Ovary (tissue), 10 donors: ENCODE measurements at places on chromosomes 3 and 15. TPM values are rescaled to one million over a fixed set of nuclear protein-coding genes. Genes with fewer than 3 reads are reported as not detected.

AADAC gene
- 0.21 TPM for polyA plus RNA-seq

CYP1A2 gene
- polyA plus RNA-seq = not detected

SMCO1 gene
- not detected for polyA plus RNA-seq

PIF1 gene
- polyA plus RNA-seq = 0.99 TPM

BNC1 gene
- polyA plus RNA-seq = 0.95 TPM

RBM5 gene
- 123 TPM for polyA plus RNA-seq

LHFPL4 gene
- not detected for polyA plus RNA-seq

- no peak for DNase-seq
Observed at GRCh38 chr3:113070681-113071113, 79.9 kb downstream of the GTPBP8 start.

DNA sequence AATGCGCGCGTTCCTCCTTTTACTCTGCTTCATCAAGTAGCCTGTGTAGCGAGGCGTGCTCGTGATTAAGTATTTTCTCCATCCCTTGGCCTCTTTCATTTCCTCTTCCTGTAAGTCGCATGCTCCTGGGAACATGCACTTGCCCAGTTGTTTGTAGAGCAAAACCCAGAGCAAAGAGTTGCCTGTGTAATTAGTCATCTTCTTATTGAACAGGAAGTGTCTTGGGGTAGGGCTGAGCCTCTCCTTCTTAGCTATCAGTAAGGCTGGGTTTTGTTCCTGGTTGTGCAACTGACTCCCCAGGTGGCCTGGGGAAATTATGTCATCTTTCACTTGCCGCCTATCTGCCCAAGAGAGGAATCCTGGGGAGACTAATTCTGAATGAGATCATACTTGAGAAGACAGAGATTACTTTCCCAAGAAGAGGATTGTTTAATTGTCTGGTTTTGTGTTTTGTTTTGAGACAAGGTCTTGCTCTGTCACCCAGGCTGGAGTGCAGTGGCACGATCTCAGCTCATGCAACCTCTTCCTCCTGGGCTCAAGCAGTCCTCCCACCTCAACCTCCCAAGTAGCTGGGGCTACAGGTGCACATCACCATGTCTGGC is 14.9 kb downstream of the LIPH start:
- DNase-seq = no peak

GRCh38 chr3:138914870-138915502 is 32.0 kb downstream of the FOXL2 start:
- DNase-seq = no peak

DNA sequence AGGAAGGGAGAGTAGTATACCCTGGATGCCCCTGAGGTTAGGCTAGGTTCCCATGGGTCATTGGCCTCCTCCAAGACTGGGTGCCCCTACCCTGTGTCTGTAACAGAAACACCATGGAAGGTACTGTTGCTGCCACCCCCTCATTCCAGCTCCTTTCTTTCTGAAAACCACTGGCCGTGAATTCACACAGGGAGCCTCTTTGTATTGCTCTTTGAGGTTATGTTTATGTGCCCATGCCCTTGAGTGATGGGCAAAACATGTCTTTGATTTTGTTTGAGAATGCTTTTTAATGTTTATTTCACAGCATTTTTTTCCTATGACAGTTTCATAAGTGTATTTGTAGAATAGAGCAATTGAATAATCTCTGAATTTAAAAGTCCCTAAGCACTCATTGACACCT is 79.7 kb downstream of the RARB start:
- no peak for DNase-seq

GRCh38 chr3:156148946-156149381 is 28.6 kb downstream of the KCNAB1 start:
- DNase-seq = no peak

GRCh38 chr15:25508369-25509002 is 69.7 kb upstream of the UBE3A start:
- DNase-seq = no peak

- no peak for DNase-seq
Observed at GRCh38 chr15:80630981-80631380, 64.1 kb upstream of the ABHD17C start.

- no peak for DNase-seq
Observed at GRCh38 chr3:128727485-128727884, 1.5 kb downstream of the RAB7A start.

- no peak for DNase-seq
Observed at GRCh38 chr3:46456118-46456517, 8.6 kb downstream of the LTF start.

- no peak for DNase-seq
Observed at GRCh38 chr3:178257491-178257890, 278.7 kb upstream of the KCNMB2 start.

DNA sequence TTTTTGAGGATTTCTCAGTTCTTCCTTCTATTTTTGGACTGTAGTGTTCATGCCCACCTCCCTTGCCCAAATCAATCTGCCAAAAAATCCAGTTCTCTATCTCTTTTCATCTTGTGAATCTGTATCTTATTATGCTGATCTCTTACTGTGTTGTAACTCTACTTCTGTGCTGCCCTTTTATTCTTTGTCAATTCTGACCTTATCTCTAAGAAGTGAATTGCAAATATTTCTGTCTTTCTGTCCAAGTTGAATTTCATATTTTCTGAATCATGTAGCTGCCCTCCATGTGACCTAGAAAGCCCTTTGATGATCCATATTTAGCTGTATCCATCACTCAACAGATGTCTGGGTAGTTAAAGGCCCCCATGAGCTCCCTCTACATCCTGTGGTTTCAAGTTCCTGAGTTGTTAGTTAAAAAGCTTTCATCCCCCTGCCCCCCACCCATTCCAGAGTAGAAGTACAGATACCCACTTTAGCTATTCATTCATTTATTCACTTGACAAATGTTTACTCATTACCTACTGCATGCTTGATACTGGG is 33.6 kb upstream of the ETV5 start:
- DNase-seq = no peak

- DNase-seq = no peak
Observed at GRCh38 chr3:115099134-115099985, 47.7 kb downstream of the ZBTB20 start.

DNA sequence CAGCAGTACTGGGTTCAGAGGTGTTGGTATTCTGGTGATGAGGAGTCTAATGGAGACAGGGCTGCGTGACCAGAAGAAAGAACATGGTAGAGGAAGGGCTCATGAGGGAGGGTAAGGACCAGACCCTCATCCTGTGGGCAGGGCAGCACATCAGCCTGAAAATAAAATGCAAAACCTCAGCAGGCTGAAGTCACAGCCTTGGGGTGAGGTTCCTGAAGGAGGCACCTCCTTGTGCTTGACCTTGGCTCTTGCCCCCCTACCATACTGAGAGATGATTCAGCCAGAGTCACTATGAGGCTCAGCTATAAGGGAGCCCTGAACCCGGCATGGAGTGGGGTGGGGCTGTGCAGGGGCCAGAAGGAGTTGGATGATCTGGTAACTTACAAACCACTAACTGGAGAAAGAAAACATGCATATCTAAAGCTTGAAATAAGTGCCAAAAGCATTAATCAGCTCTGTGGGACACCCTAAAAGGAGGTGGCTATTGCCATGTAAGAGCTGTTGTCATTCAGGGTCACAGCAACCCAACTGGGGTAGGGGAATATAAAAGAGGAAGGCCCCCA is 60.2 kb downstream of the CORO2B start:
- no peak for DNase-seq

GRCh38 chr3:163328680-163329079 is 1749.6 kb downstream of the SI start:
- no peak for DNase-seq

DNA sequence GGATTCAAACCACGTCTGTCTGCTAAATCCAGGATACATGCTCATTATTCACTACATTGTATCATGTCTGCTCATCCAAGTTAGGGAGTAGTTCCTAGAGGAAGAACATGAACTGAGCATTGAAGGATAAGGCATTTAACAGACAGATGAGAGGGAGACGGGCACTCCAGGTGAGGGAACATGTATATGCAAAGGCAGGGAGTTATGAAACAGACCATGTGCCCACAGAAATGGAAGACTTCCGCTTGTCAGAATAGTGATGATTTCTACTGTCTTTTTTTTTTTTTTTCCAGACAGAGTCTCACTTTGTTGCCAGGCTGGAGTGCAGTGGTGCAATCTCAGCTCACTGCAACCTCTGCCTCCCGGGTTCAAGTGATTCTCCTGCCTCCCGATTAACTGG is 5.0 kb upstream of the NDUFAF1 start:
- no peak for DNase-seq

- DNase-seq = no peak
Observed at GRCh38 chr15:66673410-66674322, 28.4 kb upstream of the SMAD6 start.

- DNase-seq = no peak
Observed at GRCh38 chr3:149958171-149958796, 12.4 kb downstream of the PFN2 start.

GRCh38 chr15:78060232-78060631 is 17.3 kb downstream of the TBC1D2B start:
- DNase-seq = no peak

- DNase-seq = no peak
Observed at GRCh38 chr15:55859681-55860080, 116.7 kb upstream of the PRTG start.

DNA sequence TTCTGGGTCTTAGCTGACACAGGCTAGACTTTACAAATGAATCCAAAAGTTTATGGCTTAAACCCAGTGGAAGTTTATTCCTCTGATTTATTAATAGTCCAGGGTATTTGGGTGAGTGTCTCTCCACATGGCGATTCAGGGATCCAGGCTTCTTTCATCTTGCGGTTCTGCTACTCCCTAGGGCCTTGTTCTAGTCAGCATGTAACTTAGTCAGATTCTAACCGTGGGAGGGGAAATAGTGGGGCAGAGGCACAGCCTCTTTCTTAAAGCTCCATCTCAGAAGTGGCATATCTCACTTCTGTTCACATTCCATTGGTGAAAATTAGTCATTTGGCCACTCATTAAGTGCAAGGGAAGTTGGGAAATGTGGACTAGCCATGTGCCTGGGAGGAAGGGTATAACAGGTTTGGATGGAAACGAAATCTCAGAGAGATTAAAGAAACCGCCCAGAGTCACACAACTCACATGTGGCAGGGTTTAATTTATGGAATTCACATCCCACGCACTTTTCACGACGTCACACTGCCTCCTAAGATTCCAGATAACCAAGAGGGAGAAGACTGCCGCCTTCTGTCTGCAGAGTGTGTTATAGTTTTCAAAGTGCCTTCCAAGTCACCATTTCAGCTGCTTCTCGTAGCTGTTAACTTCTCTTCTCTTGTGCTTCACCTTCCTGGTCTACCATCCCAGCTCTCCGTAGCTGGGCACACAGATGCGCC is 11.4 kb upstream of the RASGRF1 start:
- DNase-seq = no peak

DNA sequence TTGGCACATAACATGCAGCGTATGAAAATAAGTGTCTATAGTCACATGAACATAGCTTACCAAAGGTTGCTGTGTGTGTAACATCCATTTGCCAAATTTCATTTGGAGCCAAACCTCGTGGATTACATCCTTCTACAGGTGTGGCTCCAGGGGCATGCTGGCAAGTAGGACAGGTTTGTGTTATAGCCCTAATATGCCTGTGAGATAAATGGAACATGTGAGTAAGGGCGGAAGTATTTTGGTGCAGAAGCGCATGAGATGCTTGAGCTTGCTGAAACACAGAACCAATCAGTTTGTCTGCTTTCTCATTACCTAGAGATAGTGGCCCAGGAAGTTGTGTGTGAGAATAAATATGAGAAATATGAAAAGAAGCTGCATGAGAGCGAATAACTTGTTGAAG is 21.8 kb upstream of the XCR1 start:
- no peak for DNase-seq

GRCh38 chr3:61612211-61613194 is 51.1 kb downstream of the PTPRG start:
- no peak for DNase-seq

- no peak for DNase-seq
Observed at GRCh38 chr3:94365006-94365405, 302.1 kb downstream of the NSUN3 start.

GRCh38 chr3:126370606-126371005 is 13.4 kb upstream of the KLF15 start:
- peak; percentile 10 for DNase-seq
